ENCODE measurements at places on chromosomes 16 and 17.

DNA sequence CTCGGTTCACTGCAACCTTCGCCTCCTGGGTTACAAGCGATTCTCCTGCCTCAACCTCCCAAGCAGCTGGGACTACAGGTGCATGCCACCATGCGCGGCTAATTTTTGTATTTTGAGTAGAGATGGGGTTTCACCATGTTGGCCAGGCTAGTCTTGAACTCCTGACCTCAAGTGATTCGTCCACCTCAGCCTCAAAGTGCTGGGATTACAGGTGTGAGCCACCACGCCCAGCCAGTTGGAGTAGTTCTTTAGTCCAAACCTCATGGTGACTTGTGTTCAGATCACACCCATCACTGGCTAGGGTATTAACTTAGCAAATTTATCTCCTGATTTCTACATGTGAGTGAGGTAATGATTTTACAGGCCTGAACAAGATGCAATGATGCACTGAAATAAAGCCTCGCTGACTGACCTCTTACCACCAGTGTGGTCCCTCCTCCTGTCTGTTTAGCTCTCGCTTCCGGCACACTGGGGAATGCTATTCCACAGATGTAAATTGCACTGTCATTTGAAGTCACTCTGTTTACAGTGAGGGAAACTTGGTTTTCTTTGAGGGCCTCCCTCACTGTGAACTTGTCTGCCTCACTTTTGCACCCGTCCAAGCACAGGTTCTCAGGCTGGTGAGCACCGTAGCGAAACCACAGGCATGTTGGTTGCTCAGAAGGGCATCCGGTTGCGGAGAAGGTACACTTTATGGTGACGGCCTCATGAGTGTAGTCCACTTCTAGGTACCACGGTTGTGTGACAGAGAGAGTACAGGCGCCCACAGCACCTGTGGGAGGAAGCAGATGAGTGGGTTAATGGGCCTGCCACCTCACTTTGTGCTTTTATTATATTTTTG lies 5.5 kb downstream of the IGSF6 start:
- DNase-seq = peak; percentile 81

DNA sequence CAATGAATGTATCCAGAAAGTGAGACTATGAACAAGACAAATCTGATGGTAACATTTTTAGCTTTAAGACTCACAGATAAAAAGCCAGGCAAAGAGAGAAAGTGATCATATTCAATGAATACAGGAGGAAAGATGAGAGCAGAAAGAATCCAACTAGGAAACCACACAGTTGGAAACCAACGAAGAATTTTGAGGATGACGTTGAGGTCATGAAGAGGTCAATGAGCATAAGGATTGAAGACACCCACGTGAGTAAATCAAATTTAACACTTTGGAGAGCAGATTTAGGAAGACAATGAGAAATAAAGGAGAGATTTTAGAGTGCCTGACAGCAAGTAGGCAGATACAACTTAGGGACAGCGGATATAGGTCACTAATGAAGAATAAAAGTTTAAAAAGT lies 948.1 kb downstream of the KCNJ2 start:
- no peak for DNase-seq

- no peak for DNase-seq
Observed at GRCh38 chr17:10756619-10757018, 26.8 kb upstream of the TMEM220 start.

GRCh38 chr17:42918902-42919521 lies 18.4 kb downstream of the G6PC1 start:
- DNase-seq = no peak

DNA sequence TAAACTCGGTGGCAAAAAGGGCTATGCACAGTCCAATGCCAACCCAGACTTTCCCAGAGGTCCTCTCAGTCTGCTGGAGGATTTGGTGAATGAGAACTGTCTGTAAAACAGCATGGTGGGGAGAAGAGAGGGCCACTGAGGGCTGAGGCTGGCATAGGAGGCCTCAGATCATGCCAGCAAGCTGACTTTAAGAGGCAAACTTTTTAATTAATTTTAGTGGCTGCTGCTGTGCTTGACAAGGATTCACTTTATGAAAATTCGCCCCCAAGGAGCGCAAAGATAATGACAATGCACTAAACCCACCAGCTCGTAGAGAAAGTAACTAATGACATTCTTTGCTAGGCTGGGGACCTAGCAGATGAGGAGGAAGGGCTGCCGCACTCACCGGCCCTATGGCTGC lies 15.0 kb downstream of the ABCC12 start:
- no peak for DNase-seq

- DNase-seq = no peak
Observed at GRCh38 chr16:9578459-9578858, 487.0 kb downstream of the HAPSTR1 start.

DNA sequence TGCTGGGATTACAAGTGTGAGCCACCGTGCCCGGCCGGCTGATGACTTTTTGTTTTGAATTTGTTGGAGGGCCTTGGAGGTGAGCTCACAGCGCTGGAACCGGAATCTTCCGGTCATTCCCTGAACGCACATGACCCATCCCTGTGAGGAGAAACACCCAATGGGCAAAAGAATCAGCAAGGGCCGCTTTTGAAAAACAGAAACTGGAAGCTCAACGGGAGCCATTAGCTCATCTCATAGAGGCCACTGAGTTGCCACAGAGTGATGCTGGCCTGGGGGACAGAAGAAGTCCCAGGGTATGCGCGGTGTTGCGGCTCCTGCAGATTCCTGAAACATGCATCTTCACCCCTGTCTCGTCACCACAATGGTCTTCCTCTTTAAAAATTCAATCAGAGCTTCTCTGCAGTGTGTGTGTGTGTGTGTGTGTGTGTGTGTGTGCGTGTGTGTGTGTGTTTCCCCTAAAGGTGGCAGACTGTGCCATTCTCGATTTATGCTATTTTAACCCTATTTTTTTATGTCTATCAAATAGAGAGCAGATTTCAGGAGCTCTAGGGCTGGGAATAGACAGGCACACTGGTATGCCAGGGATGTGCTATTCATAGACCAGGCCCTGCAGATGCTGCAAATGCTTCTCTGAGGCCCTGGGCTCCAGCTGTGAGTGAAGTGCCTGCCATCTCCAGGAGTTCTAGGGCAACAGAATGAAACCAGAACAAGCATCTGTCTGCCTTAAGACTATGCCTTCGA lies 68.3 kb downstream of the MARCHF10 start:
- DNase-seq = no peak

- no peak for DNase-seq
Observed at GRCh38 chr17:63454915-63455314, 8.8 kb upstream of the CYB561 start.

GRCh38 chr17:1693339-1693738 lies 8.7 kb upstream of the PRPF8 start:
- DNase-seq = no peak

GRCh38 chr16:68656751-68657150 lies 11.6 kb downstream of the CDH3 start:
- no peak for DNase-seq

DNA sequence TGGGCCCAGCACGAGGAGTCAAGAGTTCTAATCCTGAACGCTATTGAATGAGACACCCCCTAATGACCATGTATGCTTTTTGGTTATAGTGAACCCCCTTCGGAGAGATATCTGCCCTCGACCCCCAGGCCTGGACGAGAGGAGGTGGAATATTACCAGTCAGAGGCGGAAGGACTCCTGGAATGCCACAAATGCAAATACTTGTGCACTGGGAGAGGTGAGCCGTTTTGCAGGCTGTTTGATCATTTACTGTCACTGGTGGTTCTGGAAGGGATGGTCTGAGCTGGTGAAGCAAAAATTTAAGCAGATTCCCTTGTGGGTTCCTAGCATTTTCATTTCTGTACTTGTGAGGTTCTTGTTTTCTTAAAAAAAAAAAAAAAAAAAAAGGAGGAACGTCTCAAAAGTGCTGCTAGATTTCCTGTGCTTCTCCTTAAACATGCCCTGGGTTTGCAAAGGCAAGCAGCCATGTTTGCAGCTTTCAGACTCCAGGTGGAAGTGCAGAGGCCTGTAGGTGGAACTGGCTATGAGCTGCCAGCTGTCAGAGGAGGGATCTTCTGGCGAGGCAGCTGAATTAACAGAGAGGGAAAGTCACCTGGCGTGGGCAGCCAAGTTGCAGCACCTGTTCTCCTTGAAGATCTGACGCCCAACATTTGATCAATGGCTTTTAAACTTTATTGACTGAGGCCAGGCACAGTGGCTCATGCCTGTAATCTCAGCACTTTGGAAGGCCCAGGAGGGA lies 3.5 kb downstream of the MARVELD3 start:
- no peak for DNase-seq

- DNase-seq = no peak
Observed at GRCh38 chr17:3582915-3583314, 25.3 kb upstream of the TRPV3 start.

DNA sequence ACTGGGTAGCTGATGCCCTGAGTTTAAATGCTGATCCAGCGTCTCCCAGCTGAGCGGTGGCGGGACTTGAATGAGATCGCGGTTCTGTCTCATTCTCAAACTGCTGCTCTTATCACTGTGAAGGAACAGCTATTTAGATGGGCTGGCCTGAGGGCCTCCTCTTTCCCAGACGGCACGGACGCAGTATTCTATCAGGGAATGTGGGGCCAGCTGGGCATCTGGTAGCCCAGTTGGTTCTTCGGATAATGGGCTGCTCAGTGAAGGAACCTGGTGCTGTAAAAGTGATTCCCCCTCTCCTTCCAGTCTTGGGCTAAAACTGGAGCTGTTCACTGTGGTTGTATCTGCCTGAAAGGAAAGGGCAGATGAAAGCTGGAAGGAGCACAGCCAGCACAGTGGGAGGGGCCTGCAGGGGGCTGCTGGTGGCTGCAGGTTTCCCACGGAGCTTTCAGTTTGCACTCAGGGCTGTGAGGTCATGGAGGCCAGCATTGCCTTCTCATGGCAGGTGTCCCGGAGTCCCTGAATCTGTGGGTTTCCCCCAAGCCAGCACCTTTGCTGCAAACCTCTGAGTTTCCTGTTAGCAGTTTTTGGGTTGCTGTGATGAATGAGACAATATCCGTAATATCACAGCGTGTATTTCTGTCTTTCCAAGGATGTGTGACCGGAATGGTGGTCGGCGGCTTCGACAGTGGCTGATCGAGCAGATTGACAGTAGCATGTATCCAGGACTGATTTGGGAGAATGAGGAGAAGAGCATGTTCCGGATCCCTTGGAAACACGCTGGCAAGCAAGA lies 3.6 kb downstream of the IRF8 start:
- peak; percentile 43 for DNase-seq

- no peak for DNase-seq
Observed at GRCh38 chr16:13176711-13177110, 275.3 kb downstream of the SHISA9 start.

DNA sequence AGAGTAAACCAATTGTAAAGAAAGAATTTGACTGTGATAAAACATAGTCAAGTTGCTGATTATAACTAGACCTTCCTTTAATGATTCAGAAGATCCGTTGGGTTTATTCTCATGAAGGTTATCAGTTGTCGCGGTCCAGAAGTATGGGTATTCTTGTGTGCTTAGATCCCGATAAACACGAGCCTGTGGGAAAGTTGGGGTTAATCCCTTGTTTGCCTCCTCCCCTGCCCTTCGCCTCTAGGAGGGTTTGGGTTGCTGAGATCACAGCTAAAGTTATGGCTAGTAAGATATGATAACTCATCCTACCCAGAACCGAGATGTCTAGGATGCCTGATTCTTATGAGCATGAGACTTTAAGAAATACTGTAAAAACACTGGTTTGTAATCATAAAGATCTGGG lies 66.8 kb downstream of the GPRC5B start:
- no peak for DNase-seq

DNA sequence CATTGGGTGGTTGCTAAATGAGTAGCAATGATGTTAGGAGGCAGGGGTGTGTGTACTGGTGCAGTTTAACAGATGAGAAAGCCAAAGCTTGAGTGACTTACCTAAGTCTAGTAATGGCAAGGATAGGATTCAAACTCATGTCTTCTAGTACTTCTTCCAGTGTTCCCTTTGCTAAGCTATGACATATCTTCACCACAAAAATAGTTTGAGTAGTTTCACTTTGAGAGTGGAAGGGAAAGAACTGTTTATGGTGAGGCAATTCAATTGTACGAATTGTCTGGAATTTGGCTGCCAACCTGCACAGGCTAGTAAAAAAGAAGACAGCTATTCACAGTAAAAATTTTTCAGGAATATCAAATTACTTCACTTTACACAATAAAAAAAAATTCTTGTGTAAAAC lies 138.0 kb downstream of the NLK start:
- no peak for DNase-seq

DNA sequence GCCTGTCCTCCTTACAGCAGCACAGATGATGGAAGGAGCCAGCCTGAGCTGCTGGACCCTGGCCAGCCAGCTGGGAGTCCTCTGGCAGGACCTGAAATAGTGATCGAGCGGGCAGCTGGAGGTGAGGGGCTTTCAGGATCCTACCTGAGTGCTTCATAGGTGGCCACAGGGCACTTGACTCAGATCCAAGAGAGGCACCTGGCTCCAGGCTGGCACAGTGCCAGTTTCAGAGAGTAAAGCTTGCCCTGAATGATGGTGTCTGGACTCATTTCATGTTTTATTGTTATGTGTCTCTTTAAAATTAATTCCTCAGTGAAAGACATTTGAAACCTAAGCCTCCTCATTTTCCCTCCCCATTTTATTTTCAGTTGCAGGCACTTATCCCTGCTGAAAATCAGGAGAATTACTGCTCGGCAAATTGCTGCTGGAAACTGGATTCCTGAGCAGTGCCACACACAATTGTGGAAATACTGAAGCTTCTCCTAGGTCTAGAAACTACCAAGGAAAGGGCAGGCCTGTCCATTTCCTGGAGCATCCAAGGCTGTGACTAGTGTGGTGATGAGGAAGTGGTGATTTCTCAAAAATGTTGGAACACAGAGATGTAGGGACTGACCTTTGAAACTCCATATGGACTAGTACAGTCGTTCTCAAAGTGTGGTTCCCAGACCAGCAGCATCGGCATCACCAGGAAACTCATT lies 16.1 kb upstream of the ADAMTS18 start:
- DNase-seq = no peak

- no peak for DNase-seq
Observed at GRCh38 chr17:33517746-33518145, 224.7 kb upstream of the ASIC2 start.

GRCh38 chr17:46770818-46771560 lies 47.5 kb downstream of the WNT3 start:
- no peak for DNase-seq

- DNase-seq = no peak
Observed at GRCh38 chr17:72656130-72656763, 436.2 kb downstream of the SLC39A11 start.

- no peak for DNase-seq
Observed at GRCh38 chr17:17395246-17395802, 81.5 kb upstream of the MED9 start.

DNA sequence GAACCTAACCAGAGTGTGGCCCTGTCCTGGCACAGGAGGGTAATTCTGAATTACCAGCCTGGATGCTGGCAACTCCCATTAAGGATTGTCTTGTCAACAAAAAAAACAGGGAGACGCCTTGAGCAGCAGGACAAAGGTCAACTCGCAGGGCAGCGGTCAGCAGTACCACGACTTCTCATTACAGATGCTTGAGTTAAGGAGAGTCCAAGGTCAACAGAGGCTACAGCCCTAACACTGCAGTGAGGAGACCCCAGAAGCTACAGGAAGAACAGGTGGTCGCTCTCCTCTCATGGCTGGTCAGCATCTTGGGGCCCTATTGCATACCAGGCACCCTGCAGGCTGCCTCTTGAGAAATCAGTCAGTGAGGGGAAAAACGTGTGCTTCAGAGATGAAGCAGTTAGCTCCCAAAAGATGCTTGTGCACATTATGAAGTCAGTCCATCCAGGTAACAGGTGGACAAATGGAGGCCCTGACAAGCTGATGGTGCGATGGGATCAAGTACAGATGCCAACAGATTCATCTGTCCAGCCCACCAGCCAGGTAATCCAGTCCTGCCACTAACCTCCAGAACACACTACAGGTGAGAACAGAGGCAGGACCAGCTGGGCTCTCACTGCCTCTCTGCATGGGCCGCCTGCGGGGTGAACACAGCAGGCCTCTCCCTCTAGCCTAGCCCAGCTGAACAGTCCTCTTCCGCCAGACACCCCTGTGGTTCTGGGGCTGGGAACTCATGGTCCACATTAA lies 4.2 kb downstream of the CSNK1D start:
- DNase-seq = no peak
